Lung (tissue), 17 donors: ENCODE measurements at places on chromosomes 3 and 15.
A peak's percentile ranks its signal among the peaks of the same experiment; 100 is the strongest.

- peak; percentile 38 for DNase-seq
Measured at GRCh38 chr3:23993556-23994243, 48.6 kb downstream of the NR1D2 start.

GRCh38 chr15:63111481-63111880 lies 10.2 kb upstream of the LACTB start:
- no peak for DNase-seq

GRCh38 chr3:23263796-23264195 lies 60.7 kb downstream of the UBE2E2 start:
- DNase-seq = no peak

GRCh38 chr3:168117059-168117458 lies 21.3 kb upstream of the GOLIM4 start:
- DNase-seq = peak; percentile 32

GRCh38 chr3:2154621-2155020 lies 56.0 kb downstream of the CNTN4 start:
- DNase-seq = no peak

DNA sequence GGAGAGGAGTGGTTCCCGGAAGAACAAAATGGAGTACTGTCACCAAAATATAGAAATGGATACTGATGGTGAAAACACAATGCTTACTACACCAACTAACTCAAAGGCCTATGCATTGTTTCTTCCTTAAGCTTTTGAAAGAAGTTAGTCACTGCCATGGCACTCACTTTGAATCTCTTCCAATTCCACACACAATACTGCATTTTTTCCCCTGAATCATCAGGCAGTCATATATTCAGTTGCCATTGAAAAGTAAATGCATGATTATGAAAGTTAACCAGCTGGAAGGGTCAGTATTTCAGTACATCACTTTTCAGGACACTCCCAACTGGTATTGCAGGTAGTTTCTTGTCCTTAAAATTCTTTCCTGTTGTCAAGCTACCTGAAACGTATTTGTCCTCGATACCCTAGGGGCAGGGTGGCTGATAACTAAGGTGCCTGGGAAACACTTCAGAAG lies 9.0 kb upstream of the LRRFIP2 start:
- no peak for DNase-seq

DNA sequence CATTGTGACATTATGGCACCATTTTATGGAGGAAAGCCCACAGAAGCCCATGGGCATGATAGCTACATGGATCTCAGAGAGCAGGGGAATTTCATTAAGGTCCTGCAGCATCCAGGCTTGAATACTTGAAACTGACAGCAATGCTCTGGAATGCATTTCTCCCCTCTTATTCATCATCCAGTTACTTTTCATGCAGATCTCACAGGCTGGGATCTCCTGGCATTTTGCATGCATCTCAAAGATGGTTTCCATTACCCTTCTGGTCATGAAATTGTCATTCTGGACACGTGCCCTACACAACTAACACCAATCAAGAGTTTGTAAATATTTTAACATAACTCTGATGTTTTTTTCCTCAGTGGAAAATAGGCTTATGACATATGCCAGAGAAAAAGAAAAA lies 32.4 kb downstream of the VGLL3 start:
- no peak for DNase-seq

- no peak for DNase-seq
Measured at GRCh38 chr3:31634476-31634875, 101.8 kb downstream of the STT3B start.

- DNase-seq = no peak
Measured at GRCh38 chr3:81744366-81744765, 17.1 kb downstream of the GBE1 start.

- DNase-seq = no peak
Measured at GRCh38 chr15:76664895-76665294, 240.2 kb downstream of the SCAPER start.

GRCh38 chr3:10508619-10509260 lies 3.4 kb upstream of the ATP2B2 start:
- no peak for DNase-seq

DNA sequence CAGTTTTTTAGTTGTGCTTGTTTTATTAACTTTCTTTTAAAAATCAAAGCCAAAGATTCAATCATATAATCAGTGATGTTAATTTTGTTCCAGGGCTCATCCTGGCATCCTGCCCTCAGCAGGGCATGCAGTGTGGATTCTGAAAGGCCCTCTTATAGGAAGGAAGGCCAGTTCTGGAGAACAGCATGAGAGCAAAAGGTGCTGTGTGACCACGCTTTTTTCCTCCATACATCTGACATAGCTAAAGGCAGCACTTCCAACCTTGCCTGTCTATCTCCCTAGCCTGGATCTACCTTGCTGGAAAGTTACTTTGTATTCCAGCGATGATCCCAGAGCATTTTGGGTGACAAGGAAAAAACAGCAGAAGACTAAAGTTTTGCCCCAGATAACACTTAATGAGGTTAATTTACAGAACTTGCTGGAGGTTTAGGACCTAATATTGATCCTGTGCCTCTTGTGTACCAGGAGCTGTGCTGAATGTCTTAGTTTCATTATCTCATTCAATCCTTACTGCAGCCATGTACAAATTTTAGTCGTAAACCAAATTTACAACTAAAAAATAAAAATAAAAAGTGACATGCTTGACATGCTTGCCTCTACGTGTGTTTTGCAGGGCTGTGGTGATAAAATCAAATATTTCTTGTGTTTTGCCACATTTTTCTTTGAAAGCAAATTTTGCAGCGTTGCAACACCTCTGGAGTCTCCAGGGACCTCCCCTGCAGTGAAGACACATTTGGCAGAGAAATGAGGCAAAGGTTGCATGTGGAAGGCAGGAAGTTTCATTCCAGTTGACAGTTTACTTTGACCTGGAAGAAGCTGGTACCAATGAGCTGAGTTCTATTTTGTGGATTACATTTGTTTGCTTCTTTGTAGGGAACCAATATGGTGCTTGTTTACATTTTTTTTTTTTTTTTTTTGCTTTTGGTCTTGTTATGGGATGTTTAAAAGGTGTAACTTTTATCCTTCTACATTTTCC lies 13.2 kb downstream of the IL1RAP start:
- DNase-seq = no peak

- no peak for DNase-seq
Measured at GRCh38 chr15:62068810-62069167, 2.0 kb downstream of the C2CD4A start.

DNA sequence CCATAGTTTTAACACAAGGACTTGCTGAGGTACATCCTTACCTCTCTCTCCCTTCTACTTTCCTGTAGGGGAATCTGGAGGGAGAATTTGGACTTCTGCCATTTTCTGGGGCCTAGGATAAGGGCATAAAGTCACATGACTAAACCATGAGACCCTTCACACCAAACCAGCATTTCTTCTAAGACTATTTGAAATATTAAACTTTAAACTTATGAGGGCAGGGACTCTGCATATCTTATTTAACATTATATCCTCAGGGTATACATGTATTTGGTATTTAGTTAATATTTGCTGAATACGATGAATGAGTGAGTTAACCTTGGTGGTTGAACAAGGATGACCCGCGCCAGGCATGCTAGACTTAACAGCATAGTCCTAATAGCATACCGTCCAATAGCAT lies 63.4 kb downstream of the USP13 start:
- no peak for DNase-seq

DNA sequence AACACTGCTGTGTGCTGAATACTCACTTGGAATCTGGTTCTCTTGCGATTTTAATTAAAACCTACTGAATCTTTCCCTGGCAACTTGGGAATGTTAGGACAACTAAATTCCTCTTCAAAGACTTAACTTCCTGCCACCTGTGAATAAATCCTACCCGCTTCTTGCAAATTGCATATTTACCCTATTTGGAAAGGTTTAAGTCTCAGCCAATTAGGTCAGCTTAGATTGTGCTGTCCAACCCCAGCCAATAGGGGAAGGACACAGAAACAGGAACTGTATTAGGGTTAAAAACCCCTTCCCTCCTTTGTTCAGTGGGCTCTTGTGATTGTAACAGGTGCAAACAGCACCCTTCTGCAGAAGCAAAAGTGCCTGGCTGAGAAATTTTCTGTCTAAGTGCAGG lies 38.6 kb upstream of the FSTL1 start:
- DNase-seq = no peak

- DNase-seq = no peak
Measured at GRCh38 chr15:29162411-29162810, 107.2 kb downstream of the NSMCE3 start.

DNA sequence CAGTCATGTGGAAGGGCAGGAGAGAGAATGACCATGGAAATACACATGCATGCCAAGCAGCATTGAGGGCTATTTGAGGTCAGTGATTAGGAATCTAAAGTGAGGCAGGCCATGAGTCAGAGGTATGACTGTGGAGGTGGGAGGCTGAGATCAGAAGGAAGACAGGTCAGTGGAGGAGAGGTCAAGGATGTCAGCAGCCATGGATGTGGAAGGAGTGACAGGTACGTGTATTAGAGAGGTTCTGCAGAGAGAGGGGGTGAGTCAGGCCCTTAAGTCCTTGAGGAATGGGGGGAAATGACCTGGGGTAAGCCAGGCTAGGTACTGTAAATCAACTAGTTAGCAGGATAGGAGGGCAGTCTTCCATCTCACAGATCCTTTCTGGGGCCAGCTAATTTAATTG lies 166.6 kb downstream of the ANO10 start:
- no peak for DNase-seq

DNA sequence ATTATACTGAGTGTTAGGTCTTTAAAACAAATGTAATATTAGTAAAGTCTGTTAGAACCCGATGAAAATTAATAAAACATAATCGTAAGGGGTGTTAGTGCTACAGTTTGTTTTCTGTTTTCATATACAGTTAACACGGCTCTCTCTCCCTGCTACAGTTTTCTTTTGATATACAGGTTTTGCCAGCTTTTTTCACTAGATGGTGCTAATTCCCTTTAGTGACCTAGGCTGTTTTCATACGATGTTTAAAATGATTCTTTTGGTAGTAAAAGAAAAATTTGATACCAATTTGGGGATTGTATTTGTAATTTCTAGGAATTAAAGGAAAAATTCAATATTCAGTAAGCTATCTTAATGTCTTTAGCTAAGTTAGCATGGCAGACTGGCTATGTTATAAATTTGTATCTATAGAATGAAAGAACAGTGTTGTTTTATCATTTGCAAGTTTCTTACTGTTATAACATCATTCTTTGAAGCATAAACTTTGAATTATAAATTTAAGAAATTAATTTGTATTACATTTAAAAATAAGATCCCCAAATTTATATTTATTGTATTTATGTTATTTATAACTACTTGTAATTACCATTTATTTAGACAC lies 11.5 kb downstream of the APH1B start:
- DNase-seq = no peak

DNA sequence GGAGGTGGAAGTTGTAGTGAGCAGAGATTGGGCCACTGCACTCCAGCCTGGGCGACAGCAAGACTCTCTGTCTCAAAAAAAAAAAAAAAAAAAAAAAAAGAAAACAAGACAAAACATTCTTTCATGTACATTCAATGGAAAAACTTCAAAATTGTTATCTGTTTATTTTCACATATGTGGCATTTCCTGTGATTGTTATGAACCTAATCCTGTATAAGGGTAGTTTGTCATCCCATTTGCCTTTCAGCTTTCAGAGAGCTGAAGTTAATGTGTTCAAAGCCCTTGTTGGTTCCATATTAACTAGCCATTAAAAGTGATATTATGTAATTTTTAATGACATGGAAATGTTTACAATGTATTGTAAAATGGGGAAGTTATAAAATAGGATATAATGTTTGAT lies 17.3 kb upstream of the NCK1 start:
- no peak for DNase-seq

DNA sequence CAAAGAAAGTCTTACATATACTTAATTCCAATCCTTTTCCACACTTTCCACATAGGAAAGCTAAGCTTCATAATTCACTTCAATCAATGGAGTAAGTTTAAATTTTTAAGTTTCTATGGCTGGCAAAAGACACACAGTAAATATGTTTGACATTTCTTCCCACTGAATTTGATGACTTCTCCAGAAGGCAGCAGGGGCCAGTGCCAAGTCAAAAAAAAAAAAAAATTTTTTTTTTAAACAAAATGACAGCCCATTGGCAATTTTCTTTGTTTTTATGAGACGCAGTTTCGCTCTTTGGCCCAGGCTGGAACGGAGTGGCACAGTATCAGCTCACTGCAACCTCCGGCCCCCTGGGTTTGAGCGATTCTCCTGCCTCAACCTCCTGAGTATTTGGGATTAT lies 28.7 kb downstream of the ATP13A3 start:
- DNase-seq = peak; percentile 34

DNA sequence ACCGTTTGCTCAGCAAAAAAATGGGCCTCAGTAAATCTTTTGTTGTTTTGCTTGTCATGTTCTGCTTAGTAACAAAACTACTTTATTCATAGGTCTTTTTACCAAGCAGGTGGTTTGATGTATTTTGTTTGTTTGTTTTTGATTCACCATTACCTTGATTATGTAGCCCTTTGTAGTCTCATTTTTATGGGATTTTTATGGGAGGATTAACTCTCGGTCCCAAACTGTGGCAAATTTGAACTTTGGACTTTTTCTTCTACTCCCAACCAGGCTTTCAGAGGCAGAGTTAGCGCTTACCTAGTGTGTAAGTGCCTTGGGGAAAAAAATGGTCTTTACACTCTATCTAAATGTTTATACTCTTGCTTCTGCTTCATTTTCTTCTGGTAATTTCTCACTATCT lies 276.7 kb upstream of the POU1F1 start:
- no peak for DNase-seq

DNA sequence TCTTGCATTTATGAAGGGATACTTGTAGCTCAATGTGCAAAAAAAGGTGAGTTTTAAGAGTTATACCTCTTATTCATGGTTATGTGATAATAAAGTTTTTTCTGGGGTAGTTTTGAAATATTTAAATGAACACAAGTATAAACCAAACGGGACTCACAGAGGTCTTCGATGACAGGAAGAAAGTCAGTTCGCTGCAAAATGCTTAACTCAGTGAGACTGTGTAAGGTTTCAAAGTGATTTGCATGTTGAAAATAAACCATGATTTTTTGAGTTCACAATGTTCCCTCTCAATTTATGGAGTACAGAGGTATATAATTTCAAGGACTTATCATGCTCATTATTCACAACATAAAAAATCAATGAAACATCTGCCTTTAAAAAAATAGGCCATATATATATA lies 36.3 kb upstream of the MYH15 start:
- DNase-seq = no peak

DNA sequence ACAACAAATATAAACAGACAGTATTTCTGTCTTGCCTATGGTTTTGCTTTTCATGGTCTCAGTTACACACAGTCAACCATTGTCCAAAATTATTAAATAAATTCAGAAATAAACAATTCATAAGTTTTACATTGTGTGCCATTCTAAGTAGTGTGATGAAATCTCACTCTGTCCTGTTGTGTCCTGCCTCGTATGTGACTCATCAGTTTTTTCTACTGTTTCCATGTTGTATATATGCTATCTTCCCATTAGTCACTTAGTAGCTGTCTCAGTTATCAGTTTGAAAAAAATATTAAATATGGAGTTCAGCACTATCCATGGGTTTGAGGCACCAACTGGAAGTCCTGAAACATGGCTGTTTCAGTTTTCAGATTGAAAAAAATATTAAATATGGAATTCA lies 282.4 kb upstream of the GRM7 start:
- no peak for DNase-seq
